ENCODE measurements at places on chromosomes 6 and 20. TPM values are rescaled to one million over a fixed set of nuclear protein-coding genes. Genes with fewer than 3 reads are reported as not detected.
A peak's percentile ranks its signal among the peaks of the same experiment; 100 is the strongest.

The LST1 gene
- total RNA-seq = 69.8 TPM

The ECT2L gene
- not detected for total RNA-seq

The TCP11 gene
- total RNA-seq = not detected

The ADIG gene
- total RNA-seq = not detected

The ABHD16B gene
- not detected for total RNA-seq

The MRPS10 gene
- total RNA-seq = 28.4 TPM

The NKX2-4 gene
- not detected for total RNA-seq

The SLC39A7 gene
- total RNA-seq = 53.8 TPM

DNA sequence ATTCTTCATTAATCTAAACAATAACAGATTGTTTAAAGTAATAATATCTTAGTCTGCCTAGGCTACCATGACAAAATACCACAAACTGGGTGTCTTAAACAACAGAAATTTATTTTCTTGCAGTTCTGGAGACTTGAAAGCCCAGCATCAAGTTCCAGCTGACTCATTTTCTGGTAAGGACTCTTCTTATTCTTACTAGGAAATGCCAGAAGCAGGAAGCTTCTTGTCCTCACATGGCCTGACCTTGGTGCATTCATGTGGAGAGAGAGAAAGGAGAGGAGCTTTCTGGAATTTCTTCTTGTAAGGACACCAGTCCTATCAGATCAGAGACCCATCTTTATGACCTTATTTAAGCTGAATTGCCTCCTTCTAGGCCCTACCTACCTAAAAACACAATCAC, 110.5 kb downstream of the ANKRD60 start:
- DNase-seq = no peak

GRCh38 chr20:6626805-6627204, 140.7 kb upstream of the BMP2 start:
- DNase-seq = no peak

DNA sequence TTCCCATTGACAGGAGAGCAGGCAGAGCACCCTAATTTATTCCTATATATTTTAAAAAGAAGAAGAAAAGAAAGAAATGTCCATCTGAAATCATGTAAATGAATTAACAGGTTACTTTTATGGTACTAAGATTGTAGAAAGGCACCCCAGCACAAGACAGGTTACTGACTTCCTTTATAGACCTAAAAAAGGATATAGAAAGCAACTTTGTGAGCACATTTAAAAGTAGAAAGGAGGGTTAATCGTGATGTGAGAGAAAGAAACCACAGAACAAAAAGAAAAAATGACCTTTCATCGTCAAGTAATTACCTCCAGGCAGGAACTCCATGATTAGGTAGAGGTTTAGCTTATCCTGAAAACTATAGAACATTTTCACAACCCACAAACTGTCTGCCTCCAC, 29.9 kb downstream of the STK38 start:
- DNase-seq = no peak

DNA sequence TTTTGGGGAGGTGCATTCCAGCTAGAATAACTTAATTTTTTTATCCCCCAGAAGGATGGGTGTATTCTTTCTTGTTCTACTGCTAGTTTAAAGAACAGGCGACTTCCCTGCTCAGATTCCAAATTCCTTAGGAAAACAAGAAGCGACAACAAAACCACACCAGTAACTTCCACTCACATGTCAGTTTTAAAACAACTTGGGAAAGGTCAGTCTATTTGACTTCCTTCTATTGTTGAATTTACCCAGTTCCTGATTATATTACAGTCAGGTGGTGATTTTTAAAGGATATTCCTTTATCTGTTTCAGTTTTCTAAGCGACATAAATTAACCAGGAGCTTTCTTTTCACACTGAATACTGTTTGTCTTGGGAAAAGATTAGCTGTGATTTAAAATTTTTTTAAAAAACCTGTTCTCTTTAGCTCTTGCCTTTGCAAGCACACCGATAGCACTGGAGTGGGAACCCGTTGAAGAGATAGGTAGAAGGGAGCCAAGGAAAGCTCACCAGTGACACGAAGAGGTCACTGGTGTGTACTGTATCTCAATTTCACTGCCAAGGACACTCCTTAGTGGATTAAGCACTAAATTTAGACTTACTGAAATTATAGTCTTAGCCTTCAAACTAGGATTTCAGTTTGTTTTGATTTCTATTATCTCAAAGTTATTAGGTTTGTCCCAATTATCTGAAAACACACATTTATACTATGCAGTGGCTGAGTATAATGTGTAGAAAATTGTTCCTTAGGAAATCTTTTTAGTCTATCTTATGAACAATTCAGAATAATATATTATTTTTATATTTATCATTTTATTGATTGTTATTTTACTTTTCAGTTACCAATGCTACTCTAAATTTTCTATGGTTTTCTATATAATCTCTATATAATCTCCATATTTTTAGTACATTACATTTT, 22.3 kb downstream of the MARCKS start:
- DNase-seq = no peak

DNA sequence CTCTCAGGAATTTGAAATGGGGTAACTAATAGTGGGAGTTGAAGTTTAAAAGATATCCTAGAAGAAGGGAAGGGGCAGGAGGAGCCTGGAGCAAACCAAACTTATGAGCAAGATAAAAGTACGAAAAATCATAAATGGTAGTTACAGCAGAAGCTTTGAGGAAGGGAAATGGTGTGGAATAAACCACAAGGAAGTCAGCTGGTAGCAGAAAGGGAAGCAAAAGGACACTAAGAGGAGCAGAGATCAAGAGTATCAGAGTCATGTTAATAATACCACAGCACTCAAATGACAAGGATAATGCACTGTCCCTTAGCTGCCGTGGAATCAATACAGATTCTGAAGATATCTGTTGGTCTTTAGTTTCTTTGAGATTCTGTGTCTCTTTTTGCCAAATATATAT, 44.9 kb upstream of the CCDC28A start:
- DNase-seq = no peak

DNA sequence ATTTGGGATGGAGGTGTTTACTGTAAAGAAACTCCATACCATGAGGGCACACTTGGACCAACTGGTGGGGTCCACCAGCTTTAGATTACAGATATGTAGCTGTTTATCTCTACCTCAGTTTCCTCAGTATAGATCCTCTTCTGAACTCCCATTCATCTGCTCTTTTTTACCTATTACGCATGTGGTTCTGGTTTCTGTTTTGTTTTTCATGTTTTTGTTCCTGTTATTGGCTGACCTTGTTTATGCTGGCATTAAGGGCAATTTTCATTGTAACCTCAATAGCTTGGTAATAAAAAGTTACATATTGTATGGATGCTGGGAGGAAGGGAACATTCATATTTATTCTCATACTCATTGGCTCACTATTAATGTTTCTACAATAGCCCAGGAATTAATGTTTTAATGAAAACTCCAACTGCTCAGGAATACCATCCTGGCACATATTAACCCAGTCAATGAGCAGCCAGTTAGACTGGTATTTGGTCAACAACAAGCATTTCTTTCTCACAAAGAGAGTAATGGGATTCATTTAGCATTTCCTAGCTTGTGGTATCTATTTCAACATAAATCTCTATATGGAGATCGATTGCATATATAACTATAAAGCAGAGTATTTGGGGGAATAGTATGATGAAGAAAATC, 83.8 kb upstream of the FAM184A start:
- no peak for DNase-seq

GRCh38 chr6:92069781-92070180, 1349.6 kb downstream of the EPHA7 start:
- DNase-seq = no peak

DNA sequence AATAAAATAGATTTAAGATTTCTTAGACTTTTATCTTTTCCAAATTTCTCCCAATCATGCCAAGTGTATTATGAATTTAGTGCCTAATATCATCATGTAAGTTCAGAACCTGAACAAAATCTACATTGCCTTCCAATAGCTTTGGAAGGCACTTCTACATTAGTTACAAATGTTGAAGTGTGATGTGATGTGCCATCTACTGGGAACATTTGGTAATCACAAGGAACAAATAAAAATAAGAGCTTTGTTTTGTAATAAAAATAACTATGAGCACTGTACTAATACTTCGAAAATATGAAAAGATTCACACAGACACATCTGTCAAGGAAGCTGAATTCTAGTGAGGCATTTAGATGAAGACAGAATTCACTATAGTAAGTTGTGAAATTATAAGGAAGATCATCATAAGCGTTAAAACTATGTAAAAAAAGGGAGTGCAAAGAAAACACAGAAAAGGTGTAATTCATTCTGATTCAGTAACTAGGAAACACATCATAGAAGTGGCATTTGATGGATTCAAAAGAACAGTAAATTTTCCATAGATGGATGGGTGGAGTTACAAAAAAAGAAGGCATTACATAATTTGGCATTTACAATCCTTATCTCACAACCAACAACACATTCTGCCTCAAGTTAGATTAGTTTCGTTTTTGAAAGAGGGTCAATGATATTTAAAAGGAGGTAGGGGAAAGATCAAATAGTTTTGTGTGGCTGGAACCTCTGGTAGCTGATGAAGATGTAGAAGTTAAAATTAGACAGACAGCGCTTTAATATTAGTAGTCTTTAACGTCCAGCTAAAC, 161.0 kb downstream of the ASCC3 start:
- no peak for DNase-seq

DNA sequence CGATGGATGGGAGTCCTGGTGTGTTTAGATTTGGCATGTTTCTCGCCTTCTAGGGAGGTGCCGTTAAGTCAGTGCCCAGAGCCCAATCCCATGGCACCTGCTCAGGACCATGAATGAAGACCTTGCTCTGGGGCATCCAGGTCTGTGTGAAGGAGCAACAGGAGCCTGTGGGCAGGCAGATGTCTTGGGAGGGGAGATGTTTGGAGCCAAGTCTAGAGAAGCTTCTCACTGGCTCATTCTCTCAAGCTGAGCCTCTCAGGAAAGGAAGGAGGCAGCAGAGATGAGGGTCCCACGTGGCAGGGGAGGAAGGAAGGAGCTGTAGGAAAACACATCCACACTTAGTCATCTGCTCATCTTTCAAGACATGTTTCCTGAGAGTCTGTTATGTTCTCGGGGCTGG, 9.5 kb upstream of the SIRPB1 start:
- DNase-seq = no peak

- no peak for DNase-seq
Observed at GRCh38 chr20:43821795-43822194, 92.9 kb upstream of the TOX2 start.

GRCh38 chr20:20209684-20210083, 157.4 kb downstream of the CFAP61 start:
- DNase-seq = no peak

GRCh38 chr6:6586671-6587526, 1.6 kb upstream of the LY86 start:
- no peak for DNase-seq

DNA sequence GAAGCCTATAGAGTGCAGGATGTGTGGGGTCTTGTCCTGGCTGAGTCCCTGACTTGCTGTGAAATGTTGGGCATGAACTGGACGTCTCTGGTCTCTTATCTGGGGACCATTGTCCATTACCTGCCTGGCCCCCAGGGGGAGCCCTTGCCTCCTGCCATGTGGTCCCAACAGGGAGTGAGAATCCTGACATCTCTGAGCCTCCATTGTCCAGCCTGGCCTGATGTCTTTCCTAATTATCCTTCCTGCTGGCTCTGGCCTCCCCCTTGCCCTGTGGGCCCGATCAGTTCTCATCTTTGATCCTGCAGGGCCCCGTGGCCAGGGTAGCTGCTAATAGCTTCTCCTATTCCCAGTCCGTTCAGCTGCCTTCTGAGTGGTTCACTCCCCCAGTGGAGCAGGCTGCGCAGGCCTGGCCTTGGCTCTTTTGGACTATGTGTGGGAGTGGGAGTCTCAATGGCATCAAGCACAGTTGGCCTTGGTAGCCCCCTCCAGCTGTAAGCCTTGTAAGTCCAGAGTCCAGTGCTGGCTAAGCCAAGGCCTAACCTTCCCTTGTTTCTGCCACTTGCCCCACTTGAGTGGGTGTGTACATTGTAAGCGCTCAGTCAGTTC, 77.9 kb upstream of the RALY start:
- peak; percentile 59 for DNase-seq

DNA sequence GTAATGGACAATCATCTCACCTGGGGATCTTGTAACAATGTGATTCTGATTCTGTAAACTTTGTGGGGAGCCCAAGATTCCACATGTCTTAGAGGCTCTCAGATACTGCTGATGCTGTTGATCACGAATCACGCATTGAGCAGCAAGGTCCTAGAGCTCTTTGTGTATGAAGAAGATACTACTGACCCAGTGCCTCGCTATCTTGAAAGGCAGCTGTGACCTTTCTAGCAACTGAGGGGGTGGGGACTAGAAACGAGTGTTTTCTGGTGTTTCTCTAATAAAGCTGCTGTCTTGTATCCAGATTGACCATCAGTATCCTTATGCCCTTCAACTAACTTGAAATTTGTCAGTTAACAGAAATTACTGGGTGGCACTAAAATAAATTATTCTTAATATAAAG, 142.9 kb downstream of the MTHFD1L start:
- no peak for DNase-seq

GRCh38 chr6:47402081-47402480, 75.5 kb upstream of the CD2AP start:
- no peak for DNase-seq

DNA sequence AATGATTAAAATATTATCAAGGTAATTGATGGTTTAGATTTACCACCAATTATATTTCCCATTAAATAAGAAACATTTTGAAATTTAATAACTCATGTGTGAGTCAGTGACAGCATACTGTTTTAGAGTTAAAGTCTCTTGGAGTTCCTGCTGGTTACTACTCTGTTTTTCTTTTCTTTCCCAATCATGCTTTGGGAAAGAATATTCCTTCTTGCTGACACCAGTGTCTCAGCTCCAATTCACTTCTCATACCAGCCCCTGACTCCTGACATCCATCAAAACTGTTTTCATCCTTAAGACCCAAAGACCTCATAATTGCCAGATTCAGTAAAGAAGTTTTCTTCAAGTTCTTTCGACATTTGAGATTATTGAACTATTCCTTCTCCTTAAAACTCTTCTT, 50.3 kb downstream of the AIG1 start:
- DNase-seq = no peak

DNA sequence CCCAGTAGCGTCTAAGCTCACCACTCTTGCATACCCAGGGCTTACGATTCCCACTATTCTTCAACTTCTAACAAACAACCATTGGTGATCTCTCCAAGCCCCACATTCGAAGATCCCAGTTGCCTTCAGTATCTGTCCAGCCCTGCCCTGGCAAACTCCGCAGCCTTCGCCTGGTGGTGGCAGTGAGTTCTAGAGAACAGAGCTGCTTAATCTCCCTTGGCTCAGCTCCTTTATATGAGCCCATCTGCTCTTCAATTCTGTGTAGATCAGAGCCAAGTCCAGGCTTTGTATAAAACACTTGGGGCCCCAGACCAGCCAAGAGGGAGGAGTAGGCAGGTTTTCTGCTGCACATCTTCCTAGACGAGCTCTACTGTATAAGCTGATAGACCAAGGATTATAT, 193.3 kb downstream of the PHACTR1 start:
- DNase-seq = no peak

GRCh38 chr6:135331002-135331401, 149.9 kb downstream of the MYB start:
- no peak for DNase-seq

GRCh38 chr6:102553214-102553613, 1159.7 kb downstream of the GRIK2 start:
- no peak for DNase-seq

GRCh38 chr6:18218233-18218632, 46.1 kb downstream of the DEK start:
- no peak for DNase-seq

Measured in activated CD4-positive, alpha-beta memory T cell treated with anti-CD3 and anti-CD28 coated beads, Interleukin-2, amount 10 ng/mL, durations not matched to agents 7 days and 5 days (primary cell).